ENCODE measurements at places on chromosomes 12 and 14.
A peak's percentile ranks its signal among the peaks of the same experiment; 100 is the strongest.

DNA sequence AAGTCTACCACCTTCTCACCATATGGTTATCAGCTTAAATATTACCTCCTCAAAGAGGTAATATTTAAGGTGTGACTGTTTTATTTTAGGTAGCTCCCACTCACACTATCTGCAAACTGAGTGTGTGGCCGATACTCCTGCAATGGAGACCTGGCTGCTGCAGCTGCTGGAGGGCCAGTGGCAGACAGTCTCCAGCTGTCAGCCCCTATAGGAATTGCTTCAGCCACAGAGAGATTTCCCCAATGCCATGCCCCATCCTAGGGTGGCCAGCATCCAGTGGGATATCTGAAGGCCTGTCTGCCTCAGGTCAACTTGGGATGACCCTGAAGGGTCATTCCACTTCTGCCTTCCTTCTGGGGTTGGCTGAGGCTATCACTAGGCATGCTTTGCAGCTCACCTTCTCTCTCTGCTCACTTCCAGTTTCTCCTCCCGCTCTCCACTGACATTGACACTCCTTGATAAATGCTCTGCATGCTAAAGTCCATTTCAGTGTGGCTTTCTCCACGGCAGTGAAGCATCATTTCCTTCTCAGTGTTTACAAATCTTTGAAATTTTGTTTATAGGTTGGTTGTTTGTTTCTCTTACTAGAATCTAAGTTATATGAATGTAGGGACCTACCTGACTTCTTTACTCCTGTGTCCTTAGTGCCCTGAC, 90.2 kb upstream of the USP44 start:
- DNase-seq = no peak

- no peak for DNase-seq
These were observed 44.0 kb downstream of the TRAF3 start for GRCh38 chr14:102821252-102821651.

DNA sequence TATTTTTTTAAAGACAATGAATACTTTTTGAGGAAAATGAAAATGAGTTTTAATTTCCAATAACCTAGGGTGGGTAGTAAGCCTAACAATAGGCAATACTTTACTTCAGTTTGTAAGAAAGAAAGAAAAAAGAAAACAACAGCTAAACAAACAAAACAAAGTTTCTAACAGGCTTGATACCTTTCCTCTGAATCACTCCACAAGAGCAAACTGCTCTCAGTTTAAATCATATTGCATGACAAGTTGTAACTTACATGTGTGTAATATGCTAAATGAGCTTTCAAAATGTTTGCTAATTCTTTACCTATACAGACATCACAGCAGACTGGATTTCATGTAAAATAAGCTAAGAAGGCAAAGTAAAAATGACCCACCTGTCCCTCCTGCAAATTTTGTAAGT, 6.7 kb upstream of the LMO3 start:
- DNase-seq = no peak

GRCh38 chr12:86748894-86749293, 492.7 kb upstream of the MGAT4C start:
- no peak for DNase-seq

DNA sequence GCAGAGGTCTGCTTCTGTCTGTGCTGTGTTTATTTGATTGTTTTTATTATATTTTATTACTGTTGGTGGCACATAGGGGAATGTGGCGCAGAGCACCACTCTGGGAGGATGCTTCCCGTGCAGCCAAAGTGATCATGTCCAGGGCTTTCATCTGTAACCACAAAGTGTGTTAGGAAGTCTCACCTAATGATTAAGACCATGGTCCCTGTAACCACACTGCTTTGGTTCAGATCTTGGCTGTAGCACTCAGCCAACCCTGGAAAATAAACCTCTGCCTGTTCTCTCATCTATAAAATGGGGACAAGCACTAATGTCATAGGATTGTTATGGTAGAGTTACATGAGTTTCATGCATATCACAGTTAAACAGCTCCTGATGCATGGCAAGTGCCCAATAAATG, 1.9 kb downstream of the RESF1 start:
- DNase-seq = no peak

- DNase-seq = no peak
These were observed 19.9 kb downstream of the SETD3 start for GRCh38 chr14:99460793-99461192.

GRCh38 chr14:93764211-93764659, 24.1 kb downstream of the PRIMA1 start:
- peak; percentile 9 for DNase-seq

DNA sequence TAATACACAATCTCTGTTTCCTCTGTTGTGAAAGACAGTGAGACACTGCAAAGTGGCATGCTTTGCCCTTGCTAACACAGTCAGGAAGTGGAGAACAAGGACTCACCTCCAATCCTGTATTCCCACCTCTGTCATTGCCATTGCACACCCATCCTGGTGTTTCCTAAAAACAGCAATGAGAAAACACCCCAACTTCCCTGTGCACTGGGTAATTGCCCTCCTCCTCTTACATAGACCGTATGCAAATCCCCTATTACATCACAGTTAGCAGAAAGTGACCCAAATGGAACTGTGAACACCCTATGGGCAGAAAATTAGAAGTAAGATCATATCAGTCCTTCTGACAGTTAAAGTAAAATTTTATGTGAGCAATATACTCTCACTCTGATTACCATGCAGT, 355.5 kb downstream of the BCL11B start:
- DNase-seq = no peak

DNA sequence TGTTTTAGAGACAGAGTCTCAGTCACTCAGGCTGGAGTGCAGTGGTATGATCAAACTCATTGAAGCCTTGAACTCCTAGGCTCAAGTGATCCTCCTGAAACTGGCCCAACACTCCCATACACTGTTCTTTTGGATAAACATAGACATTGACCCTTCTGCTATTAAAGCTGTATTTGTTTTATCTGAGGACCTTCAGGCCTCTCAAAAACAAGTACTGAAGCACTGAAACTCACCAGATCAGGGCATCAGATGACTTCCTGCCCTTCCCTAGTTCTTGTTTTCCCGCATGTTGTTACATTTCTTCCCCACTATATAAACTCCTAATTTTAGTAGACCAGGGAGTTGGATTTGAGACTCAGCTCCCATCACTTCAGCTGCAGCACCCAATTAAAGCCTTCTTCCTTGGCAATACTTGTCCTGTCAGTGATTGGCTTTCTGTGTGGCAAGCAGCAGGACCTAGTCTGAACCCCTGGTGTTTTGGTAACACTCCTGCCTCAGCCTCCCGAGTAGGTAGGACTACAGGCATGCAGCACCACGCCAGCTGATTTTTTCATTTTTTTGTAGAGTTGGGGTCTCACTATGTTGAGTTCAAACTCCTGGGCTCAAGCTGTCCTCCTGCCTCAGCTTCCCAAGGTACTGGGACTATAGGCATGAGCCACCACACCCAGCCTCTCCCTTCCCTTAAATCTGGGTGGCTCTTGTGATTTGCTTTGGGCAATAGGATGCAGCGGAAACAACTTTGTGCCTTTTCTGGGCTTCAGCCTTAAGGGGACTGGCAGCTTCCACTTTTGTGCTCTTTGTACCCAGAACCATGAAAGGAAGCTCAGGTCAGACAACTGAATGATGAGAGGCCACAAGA, 12.5 kb upstream of the IFT81 start:
- DNase-seq = no peak

- DNase-seq = no peak
These were observed 10.0 kb downstream of the SEL1L start for GRCh38 chr14:81523616-81524015.

- DNase-seq = peak; percentile 20
These were observed 8.6 kb downstream of the WDR89 start for GRCh38 chr14:63632932-63633514.

GRCh38 chr12:91951571-91951970, 194.1 kb downstream of the BTG1 start:
- peak; percentile 21 for DNase-seq

DNA sequence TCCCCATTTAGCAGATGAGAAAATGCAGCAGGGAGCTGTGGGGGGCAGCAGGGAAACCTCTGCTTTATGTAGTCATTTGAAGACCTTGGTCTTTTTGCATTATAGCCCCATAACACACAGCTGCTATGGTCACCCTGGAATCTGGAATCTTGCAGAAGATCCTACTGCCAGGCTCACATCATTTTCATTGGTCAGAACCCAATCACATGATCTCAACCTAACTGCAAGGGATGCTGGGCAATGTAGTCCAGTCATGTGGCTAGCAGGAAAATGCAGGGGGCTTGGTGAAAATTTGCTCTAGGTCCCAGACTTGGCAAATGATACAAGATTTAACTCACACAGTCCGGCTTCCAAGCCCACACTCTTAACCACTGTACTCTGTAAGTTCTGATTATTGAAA, 1028.7 kb downstream of the AACS start:
- DNase-seq = no peak

- DNase-seq = no peak
These were observed 1165.4 kb downstream of the TMEM121 start for GRCh38 chr14:106691601-106692291.

GRCh38 chr12:7369274-7369729, 65.4 kb downstream of the ACSM4 start:
- peak; percentile 3 for DNase-seq

- DNase-seq = no peak
These were observed 31.0 kb downstream of the EID3 start for GRCh38 chr12:104334581-104334980.

DNA sequence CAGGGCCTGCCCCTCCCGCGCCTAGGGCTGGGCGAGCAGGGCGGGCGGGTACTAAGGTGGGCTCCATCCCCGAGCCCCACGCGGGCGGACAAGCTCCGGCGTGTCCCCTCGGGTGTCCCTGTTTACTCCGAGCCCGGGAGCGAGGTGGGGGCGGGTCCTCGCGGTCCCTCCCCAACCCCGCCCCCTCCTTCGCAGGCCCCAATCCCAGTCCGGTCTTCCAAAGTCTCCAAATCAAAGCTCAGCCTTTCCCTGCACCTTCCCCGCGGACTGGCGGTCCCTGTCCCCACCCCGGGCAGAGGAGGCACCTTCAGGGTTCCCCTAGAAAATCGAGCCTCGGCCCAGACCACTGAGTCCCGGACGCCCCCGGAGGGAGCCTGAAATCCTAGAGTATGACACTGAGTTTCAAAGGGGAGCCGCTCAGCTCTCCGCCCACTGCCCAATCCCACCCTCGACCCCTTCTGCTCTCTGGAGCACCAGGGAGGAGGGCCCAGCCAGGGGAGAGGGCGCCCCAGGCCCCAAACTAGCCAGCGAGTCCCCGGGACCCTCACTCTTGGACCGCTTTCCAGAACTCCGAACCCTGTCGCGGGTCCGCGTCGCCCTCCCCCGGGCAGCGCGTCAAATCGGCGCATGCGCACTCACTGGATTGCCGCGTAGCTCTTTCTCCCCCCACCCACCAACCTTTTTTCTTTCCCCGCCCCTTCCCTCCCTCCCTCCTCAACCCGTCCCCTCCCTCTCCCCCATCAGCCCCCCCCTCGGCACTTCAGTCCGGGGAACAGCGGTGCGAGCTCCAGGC, at the start of gene LRP1:
LRP1 (plus strand) TSS at position 758 of the 793 bp plus-strand sequence. CDS start 482 bp downstream, outside the sequence.
- peak; percentile 86 for DNase-seq

DNA sequence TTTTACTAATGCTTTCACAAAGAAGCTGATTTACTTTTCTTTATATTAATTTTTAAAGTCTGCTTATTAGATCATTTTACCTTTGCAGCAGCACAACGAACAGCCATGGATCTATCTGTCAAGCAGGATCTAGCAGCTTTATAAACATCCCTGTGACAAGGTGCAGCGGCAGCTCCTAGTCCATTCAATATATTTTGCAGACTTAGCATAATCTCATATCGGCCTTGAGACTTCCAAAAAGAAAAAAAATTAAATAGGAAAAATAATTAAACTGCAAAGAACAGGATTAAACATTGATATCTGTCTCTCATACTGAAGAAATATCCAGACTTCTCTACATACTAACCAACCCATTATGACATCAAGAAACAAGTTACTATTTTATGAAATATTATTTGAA, 25.2 kb downstream of the HEATR5A start:
- DNase-seq = no peak
